CD4-positive, alpha-beta T cell treated with Interleukin-17A for 4 hours (primary cell): ENCODE measurements at places on chromosomes 6 and 20.

DNA sequence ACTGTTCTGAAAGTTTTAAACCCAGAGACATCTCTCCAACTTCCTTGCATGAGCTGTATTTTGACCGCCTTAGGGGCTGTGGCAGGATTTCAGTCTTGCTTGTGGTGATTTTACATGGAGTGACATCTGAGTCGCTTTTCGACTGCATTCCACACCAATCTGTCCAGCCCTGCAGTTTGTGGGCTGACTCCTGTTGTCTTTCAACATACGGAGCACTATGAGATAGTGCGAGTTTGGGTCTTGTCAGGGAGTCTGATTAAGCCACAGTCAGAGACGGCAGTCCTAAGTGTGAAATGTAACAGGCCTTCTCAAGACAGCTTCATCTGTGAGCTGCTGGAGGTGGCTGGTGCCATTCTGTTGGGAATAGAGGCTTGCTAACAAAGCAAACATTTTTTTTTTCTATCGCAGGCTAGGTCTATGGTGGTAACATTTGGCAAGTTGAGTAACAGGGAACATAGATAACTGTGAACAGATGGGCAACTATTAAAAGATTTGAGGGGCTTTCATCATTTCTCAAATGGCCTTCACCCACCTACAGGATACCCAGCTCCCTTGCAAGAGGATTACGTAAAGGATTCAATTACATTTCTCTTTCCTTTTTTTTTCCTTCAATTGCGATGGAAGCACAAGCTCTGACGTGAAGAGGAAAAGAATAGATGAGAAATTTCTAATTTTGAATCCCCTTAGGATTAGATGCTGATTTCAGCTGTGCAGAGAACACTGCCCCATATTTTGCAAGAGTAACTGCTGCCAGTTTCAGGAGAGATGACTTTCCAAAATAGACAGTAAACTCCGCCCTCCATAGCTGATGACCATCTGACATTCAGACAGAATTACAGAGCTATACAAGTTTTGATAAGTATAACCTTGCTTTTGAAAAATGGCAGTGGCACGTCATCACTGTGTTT, 25.1 kb downstream of the CAP2 start:
- DNase-seq, result no peak

DNA sequence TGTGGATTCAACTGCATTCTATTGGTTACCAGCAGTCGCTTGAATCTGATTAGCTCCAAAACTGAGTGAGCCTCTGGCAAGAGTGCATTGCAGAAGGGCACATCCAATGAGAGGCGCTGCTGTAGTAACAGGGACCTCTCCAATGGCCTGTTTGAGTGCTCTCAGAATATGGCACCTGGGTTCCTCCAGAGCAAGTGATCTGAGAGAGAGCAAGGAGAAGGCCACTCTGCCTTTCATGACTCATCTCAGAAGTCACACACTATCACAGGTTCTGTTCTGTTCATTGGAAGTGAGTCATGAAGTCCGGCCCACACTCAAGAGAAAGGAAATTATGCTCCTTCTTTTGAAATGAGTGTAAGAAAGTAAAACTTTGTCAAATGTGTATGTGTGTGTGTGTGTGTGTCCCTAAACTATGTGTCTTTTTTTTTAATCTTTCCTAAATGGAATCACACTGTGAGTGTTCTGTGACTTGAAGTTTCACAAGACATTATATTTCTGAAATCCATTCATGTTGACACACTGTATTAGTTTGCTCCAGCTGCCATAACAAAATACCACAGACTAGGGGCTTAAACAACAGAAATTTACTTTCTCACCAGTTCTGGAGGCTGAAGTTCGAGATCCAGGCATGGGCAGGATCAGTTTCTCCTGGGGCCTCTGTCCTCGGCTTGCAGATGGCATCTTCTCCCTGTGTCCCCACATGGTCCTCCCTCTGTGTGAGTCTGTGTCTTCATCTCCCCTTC, 138.3 kb upstream of the CDYL start:
- no peak for DNase-seq

GRCh38 chr6:151904631-151905030, 97.1 kb downstream of the ESR1 start:
- DNase-seq, result no peak

GRCh38 chr6:144053601-144054000, 41.8 kb downstream of the SF3B5 start:
- DNase-seq, result no peak

- no peak for DNase-seq
Measured at GRCh38 chr6:150492507-150492906, 107.2 kb upstream of the PLEKHG1 start.

DNA sequence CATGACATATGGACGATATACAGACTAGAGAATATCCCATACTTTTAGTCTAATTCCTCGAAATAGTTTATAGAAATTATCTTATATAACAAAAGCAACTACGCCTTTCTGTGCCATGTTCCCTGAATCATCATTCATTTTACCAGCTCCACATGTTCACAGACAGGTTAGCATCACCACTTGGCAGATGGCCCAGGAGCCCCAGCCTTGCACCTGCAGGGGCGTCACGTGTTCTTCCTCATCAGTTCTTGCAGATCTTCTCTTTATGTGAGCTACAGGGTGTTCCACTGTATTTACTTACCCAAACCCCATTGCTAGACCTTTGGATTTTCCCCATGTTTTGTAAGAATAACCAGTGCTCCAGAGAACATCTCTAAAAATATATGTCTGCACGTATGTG, 12.6 kb upstream of the BNIP5 start:
- peak; percentile 48 for DNase-seq

DNA sequence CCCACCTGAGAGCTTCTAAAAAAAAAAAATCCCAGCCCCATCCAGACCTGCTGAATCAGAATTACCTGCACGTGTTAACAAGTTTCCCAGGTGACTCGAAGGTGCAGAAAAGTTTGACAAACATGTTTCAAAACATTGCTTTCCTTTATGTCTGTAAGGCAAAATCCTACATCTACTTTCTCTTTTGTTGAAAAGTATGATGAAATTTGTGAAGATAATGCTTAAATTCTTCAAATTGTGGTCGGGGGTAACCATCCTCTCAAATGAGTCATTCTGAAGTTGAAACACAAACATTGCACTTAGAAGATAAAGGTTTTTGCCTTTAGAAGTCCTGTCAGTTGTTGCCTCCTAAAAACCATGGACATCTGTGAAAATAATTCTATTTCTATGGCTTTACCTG, 429.7 kb downstream of the EPHA7 start:
- DNase-seq, result no peak

GRCh38 chr20:51595744-51596143, 53.2 kb upstream of the NFATC2 start:
- no peak for DNase-seq

GRCh38 chr6:93571346-93571745, 152.0 kb upstream of the EPHA7 start:
- DNase-seq, result no peak

GRCh38 chr6:146944077-146944476, 260.1 kb upstream of the STXBP5 start:
- DNase-seq, result no peak

DNA sequence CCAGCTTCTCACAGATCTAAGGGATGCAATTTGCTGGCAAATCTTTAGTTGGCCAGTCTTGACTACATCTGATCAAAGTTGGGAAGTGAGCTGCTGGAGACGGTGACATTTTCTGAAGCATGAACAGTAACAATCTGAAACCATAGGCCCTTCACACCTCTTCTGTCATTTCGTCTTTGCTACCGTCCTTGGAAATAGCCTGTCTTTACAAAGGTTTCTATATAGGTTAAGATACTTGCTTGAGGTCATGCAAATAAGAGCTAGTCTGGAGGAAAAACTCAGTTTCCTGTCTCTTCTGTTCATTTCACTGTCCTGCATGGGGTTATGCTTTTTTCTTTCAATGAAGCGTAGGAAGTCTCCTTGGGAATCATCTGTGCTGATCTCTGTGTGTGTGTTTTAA, 55.6 kb downstream of the CARMIL1 start:
- DNase-seq, result no peak

DNA sequence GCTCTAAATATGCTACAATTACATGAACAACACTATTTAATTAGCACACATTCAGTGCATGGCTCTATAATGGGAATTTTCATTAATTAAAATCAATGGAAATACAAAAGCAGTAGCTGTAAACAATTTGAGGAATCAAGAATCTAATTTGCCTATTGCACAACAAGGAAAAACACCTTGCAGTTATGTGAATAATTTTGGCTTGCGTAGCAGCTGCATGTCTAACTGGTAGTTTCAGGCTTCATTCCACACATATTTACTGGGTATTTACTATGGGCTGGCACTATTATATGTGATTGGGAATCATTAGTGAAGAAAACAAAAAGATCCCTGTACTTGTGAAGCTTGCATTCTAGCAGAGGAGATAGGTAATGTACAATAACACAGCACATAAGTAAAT, 26.4 kb downstream of the KIF6 start:
- DNase-seq, result no peak

GRCh38 chr6:7684076-7684475, 41.8 kb upstream of the BMP6 start:
- DNase-seq, result no peak

DNA sequence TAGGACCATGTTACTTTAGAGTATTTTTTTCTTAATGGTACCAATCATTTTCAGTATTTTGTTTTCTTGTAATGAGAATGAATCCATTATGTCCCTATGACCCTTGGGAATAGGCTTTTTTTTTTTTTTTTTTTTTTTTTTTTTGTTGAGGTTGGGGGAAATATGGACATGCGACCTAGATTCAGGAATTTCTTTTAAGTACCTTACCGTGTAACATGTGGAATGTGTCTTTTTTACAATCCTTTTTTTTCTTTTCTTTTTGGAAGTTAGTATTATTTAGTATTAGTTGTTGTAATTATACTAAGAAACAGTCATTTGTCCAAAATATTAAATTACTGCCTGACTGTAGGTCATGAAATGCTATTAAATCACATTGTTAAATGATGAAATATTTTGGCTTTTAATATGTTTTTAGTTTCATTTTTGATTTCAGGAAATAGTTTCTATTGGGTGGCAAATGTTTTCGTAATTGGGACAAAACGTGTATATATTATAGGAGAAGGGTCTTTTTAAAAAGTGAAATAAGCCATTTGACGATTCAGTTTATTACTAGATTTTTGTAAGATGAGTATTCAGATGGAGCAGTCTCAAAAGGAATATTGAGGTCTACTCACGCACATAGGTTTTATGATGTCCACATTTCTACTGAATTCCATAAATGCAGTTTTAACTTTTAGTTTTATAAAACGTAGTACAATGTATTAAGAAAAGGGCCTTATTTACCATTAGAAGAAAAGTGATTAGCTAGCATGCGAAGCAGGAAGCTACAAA, 4.9 kb downstream of the ARID1B start:
- no peak for DNase-seq
